ENCODE measurements at places on chromosomes 4 and X.

DNA sequence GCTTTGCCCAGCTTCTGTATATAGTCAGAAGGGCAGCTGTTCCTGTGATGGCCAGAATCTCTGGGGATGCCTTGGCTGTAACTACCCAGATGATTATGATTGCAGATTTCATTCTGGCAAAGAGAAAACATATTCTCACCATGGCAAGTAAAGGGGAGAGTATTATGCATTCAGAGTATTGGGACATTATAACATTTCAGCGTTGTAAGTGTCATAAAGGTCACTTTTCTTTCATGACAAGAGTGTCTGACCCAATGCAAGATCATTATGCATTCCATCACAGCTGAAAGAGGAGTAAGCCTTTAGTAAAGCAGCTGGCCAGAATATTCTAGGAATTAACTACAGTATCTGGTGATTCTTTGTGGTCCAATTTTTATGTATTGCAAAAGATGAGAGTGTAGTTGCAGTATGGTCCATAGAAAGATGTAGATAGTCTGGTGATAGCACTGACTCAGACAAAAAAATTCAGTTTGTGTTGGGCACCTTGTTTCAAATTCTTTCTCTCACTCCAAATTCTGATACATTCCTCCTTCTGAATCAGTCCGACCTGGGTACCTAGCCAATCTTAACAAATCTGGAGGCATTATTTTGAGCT lies 2366.3 kb downstream of the PCDH7 start:
- no peak for DNase-seq

GRCh38 chr4:4416981-4417380 lies 30.1 kb downstream of the NSG1 start:
- DNase-seq: no peak

- no peak for DNase-seq
These were observed 48.5 kb upstream of the GRIA2 start for GRCh38 chr4:157172011-157172410.

GRCh38 chr4:138555584-138555983 lies 313.4 kb upstream of the SLC7A11 start:
- no peak for DNase-seq

DNA sequence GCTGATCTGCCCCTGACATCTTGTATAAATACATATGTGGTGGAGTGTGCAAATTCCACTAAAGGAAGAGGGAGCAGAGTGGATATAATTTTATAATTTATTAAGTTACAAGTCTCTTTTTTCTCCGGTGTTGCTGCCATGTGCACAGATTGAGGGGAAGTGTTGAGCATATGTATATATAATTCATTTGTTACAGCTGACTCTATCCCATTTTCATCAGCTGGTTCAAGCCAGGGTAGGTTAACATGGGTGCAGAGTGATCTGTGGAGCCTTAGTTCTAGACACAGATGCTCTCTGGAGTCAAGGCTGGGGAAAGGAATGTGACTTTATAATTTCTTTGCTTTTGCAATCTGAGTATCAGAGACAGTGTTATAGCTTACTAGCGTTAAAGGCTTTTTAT lies 103.5 kb downstream of the WWC2 start:
- no peak for DNase-seq

DNA sequence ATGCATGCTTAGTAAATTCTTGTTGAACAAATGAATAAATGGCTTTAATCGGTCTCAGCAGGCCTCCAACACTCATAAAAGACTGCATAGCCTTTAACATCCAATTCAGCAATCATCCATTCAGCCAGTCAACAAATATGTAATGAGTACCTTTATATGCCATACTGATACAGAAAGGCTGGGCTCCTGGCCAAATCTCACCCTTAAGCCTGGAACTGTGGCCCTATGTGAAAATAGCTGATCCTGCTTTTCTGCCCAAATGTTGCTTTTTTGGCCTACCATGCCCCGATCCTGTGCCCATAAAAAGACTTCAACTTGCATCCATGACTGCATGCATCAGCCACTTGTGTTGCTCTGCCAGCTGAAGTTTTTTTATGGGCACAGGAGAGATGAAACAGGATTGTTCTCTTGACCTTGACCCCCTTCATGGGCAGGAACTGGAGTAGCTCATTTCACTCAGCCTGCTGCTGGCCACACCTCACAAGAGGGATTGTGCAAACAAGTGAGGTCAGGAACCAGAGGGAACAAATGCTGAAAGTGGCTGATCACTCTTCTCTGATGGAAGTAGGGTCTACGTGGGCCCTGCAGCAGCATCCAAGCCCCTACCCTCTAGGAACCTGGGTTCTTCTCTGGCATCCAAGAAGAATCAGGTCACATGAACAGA lies 75.6 kb downstream of the NPY1R start:
- DNase-seq: no peak

- DNase-seq: no peak
These were observed 5.2 kb downstream of the RAPGEF2 start for GRCh38 chr4:159108124-159108523.

DNA sequence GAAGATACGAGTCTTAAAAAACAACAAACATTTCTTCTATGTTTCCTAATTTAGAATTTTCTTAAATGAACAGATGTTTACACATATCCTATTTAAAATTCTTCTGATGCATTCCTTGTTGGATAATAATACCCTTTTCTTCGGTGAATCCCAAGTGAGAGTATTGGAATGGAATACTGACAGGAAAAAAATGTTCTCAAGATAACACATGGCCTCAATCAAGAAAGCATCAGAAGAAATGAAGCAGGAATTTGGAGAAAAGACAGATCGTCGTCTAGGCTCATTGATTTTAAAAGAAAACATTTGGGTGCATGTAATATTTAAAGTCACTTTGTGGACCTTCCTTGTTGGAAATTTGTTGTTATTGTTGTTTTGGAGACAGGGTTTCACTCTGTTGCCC lies 196.9 kb upstream of the ANK2 start:
- no peak for DNase-seq

- no peak for DNase-seq
These were observed 125.7 kb downstream of the CAMK2D start for GRCh38 chr4:113635739-113636437.

Data from thyroid gland (tissue), 4 donors.